ENCODE measurements at places on chromosomes 3 and 15.
A peak's percentile ranks its signal among the peaks of the same experiment; 100 is the strongest.

DNA sequence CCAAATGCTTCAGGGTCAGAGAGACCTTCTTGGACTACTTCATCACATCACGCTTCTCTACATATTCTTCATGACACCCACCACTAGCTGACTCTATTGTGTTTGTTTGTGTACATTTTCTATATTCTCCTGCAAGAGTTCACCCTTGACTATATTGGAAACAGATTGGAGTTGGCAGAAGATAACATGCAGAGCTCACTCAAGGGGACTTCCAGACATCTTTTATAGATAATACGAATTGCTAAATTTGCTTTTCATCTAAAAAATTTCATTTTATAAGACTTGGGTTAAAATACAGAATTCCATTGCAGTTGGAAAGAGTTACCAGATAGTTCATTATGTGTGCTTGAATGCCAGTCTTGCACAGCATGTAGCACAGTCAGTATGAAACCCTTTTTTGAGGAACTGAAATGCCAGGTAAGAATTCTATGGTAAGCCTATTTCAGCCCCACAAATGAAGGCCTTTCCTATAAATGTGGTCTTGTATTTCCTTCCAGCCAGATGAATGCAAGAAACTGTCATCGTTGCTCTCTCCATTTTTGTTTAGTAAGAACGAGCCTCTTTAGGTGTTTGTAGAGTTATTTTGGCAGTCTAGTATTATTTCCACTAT, 177.6 kb downstream of the GHSR start:
- DNase-seq = no peak

GRCh38 chr3:46693038-46693891, at the start of gene ALS2CL:
Gene ALS2CL (minus strand): TSS chr3:46693679. CDS start chr3:46689440, 4,239 bp downstream.
- DNase-seq = peak; percentile 51

- no peak for DNase-seq
These were observed 71.3 kb downstream of the NUP210 start for GRCh38 chr3:13348661-13349396.

GRCh38 chr3:165855581-165855980, 18.4 kb upstream of the BCHE start:
- peak; percentile 89 for DNase-seq

DNA sequence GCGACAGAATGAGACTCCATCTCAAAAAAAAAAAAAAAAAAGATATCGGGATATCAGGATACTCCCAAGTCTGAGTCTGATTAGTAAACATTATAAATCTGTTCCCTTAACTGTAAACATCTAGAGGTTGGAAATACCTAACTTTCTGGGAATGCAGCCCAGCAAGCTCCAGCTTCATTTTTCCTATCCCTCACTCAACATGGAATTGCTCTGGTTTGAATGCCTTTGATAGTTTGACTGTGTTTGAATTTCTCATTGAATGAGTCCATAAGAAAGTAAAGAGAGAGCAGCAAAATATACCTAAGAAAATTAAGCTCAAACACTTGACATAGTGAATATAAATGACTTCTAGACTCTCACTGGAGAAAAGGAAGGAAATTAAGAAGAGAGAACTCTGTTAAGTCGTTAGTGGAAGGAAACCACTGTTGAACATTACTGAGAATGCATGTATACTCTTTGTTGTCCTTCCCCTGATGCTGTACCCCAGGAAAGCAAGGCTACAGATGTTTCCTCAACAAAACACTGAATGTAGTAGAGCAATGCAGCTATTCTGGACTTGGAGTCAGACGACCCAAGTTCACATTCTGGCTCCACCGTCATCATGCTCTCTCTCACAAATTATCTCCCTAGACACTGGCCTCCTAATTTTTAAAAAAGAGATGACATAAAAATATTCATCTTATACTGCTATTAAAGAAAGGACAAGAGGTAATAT, 62.4 kb downstream of the CD200 start:
- peak; percentile 41 for DNase-seq

GRCh38 chr3:45055411-45056143, 29.5 kb downstream of the CLEC3B start:
- no peak for DNase-seq

DNA sequence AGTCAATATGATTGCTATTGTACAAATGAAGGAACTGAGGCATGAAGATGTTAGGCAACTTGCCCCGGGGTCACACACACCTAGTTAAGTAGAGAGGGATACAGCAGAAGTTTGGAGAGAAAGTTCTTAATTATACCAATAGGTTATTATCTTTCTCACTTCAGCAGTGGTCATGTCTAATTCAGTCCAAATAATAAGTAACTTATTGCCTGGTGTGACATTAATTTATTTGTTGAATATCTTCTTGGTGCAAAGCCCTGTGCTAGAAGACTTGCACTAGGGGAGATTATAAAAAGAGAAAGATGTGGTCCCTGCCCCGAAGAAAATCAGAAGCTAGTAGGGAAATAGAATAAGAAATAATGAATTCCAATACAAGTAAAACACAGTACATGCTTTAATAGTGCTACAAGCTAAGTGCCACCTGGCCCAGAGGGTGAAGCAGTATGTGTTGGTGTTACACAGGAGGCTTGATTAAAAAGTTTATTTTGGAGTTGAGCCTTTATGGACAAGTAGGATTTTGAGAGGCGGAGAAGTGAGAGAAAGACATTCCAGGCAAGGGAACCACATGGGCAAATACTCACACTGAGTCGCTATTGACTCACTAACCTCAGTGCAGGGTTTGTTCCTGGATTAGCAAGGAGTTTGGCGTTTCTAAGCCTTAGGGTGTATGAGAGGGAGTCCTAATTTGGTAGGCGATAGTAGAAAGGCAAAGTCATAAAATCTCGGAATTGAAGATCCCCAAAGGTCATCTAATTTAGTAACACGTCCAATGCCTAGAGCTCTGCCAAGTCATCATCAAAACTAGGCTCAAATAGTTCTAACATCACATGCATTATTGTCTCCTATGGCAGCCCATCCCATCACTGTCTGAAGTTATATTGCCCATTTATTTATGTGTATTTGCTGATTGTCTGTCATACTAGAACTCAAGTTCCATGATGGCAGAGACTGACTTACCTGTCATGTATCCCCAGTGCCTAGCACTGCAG, 19.2 kb upstream of the GSK3B start:
- DNase-seq = peak; percentile 31

DNA sequence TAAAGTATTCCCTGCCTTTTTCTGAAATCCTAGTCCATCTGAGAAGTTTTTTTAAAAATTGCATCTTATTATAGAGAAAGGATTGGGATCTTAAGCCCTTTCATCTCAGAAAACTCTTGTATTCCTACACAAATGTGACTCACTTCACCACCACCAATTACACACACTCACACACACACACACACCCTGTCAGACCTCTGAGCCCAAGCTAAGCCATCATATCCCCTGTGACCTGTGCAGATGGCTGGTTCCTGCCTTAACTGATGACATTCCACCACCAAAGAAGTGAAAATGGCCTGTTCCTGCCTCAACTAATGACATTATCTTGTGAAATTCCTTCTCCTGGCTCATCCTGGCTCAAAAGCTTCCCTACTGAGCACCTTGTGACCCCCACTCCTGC, 1181.9 kb downstream of the ROBO2 start:
- no peak for DNase-seq

- DNase-seq = no peak
These were observed 5.4 kb upstream of the RFX7 start for GRCh38 chr15:56249092-56249491.

GRCh38 chr15:41928637-41929620, 35.1 kb upstream of the SPTBN5 start:
- no peak for DNase-seq

- DNase-seq = no peak
These were observed 259.6 kb upstream of the UBE2E1 start for GRCh38 chr3:23546181-23546580.

- DNase-seq = no peak
These were observed 106.7 kb upstream of the SNRPN start for GRCh38 chr15:24848050-24848449.

DNA sequence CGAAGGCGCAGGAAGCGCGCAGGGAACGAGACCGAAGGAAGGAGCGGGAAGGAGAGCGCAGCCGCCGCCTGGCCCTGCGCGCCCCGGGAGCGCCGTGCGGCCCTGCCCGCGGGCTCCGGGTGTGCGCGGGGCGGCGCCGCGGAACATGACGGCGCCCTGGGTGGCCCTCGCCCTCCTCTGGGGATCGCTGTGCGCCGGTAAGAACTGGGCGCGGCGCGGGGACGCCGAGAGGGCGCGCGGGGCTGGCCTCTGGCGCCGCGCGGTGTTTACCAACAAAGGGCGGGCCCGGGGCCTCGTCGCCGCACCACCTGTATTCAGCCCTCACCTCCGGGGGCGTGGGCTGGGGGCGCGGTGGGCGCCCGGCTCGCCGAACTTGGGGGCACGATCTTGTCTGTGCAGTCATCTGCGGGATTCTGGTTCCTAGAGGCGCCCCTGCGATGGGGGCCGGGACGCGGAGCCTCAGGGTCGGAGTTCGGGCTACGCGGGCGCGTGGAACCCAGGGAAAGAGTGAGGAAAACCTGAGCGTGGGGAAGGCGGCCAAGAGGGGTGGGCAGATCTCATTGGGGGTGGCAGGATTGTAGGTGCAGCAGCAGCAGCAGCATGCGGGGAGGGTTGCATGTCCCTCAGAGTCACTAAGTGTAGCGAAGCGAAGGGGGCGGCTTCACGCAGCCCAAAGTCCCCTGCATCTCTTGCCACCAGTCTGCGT, 641 bp downstream of the ACVR2B start:
- DNase-seq = no peak

DNA sequence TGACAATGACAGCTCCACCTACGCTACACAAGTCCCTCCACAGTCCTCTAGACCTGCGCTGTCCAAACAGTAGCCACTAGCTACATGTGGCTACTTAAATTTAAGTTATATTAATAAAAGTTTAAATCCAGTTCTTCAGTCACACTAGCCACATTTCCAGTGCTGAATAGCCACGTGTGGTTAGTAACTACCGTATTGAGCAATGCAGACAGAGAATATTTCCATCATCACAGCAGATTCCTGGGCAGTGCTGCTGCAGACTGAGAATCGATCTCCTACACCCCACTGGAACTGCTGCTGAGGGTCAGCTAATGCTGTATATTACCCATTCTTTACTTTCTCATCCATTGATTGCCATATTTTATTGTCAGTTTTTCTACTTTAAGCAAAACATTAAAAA, 40.9 kb downstream of the HDC start:
- no peak for DNase-seq

DNA sequence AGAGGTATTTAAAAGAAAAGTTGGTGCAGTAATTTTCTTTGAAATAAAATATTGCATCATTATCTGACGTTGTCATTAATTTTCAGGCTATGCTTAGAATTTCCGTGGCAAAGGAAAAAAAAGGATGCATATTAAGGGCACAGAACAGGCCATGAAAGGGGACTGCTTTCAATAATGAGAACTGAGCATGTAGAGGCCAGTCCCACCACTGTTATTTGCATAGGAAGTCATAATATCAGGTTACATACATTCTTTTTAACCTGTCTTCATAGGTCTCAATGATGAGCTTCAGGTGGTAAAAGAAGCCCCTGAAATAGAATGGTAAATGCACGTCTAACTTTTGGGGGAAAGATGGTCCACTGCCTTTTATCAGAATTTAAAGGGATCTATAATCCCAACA, 272.1 kb upstream of the ALCAM start:
- DNase-seq = no peak

GRCh38 chr3:146052791-146053310, 108.1 kb downstream of the PLOD2 start:
- DNase-seq = no peak

DNA sequence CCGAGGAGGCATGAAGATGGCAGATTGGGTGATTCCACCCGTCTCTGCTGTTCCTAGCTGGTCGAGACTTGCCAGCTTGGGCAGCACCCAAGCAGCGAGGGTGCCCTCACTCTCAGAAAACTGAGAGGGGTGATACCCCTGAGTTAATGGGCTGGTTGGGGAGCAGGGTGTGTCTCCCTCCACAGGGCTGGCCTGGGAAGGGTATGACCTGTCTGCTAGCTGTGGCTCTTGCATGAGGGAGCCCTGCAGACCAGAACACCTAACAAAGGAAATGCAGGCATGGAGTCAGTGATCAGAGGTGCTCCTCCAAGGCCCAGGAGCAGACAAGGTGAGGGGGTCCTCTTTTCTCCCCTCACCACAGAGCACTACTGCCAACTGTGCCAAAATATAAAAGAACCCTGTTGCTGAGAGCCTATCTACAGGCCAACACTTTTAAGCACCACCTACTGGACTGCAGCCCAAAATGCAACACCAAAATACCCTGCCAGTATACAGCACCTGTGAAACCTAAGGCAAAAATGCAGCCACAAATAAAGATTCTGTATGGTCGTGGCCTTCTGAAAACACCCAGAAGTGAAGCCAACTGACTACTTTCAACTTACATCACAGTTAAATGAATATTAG, 35.8 kb upstream of the PPM1L start:
- DNase-seq = no peak

GRCh38 chr15:101562428-101563059, 73.0 kb upstream of the PCSK6 start:
- no peak for DNase-seq

DNA sequence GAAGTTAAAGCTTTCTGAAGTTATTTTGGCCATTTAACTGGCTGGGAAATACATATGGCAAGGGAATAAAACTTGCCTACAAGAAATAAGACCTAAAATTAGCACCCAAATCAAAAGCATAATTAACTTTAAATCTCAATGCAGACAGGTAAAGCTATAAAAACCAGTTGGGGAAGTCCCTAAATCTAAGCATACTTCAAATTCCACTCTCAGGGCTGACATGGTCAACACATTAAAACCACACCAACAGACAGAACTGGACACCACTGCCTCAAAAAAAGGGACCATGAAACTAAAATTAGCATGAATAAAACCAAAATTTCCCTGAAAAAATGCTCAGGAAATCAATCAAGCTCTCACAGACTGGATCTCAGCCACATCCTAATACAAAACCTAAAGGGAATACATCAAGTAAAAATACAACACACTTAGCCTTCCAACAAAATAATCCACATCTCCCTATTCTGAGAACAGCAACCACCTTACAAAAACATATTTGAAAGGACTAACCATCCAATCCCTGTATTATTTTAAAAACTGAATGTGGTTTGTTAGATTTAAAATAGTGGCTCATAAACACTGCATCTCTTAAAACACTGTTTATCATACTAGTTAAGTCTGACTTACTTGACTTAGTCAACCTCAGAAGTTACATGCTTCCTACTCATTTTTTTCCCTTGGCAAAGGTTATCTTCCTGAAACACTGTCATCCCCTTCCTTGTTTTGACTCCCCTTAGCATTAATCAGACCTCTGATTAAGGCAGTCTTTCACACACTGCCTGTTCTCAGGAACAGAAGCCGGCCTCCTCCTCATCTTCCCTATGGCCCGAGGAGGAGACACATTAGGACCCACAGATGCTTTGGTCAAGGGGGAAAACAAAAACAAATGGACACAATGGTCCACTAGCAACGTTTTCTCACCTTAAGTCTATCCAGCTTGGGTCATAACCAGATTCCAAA, 8.3 kb downstream of the TRA2B start:
- no peak for DNase-seq

- DNase-seq = no peak
These were observed 329.8 kb upstream of the NAALADL2 start for GRCh38 chr3:174529298-174529697.

- no peak for DNase-seq
These were observed 82.1 kb downstream of the SEC22A start for GRCh38 chr3:123283657-123284398.

GRCh38 chr3:12334786-12335185, 45.9 kb downstream of the PPARG start:
- no peak for DNase-seq

Measured in kidney capillary endothelial cell (primary cell).